Small intestine (tissue), 16 donors: ENCODE measurements at places on chromosomes 11 and 22.

GRCh38 chr11:14973621-14974514 is 1.7 kb upstream of the CALCA start:
- peak; percentile 36 for DNase-seq

- DNase-seq: peak; percentile 54
Observed at GRCh38 chr22:28034760-28035401, 115.8 kb upstream of the PITPNB start.

DNA sequence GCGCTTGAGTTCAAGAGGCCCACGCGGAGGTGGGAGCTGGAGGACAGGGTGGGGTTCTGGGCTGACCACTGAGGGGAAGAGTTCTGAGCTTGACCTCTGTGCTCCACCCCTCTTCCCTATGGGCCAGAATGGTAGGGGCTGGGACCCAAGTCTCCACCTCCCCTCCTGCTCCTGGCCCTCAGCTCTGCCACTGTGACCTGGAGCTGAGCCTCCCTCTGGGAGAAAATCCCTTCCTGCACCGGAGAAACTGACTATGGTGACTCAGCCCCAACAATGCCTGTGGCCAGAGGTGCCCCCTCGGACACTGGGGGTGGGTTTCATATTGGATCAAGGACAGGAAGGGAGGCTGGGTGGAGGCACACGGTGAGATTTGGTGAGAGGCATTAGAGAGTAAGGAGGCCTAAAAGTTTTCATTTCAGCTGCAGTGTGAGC is 23.0 kb downstream of the RELT start:
- DNase-seq: no peak

- peak; percentile 98 for DNase-seq
Observed at GRCh38 chr11:65421794-65422632, 585 bp upstream of the NEAT1 start.

- DNase-seq: no peak
Observed at GRCh38 chr11:15146271-15147003, 31.7 kb downstream of the INSC start.

GRCh38 chr11:112967082-112967481 is 5.9 kb downstream of the NCAM1 start:
- no peak for DNase-seq
